ENCODE measurements at places on chromosomes 1 and 21.

DNA sequence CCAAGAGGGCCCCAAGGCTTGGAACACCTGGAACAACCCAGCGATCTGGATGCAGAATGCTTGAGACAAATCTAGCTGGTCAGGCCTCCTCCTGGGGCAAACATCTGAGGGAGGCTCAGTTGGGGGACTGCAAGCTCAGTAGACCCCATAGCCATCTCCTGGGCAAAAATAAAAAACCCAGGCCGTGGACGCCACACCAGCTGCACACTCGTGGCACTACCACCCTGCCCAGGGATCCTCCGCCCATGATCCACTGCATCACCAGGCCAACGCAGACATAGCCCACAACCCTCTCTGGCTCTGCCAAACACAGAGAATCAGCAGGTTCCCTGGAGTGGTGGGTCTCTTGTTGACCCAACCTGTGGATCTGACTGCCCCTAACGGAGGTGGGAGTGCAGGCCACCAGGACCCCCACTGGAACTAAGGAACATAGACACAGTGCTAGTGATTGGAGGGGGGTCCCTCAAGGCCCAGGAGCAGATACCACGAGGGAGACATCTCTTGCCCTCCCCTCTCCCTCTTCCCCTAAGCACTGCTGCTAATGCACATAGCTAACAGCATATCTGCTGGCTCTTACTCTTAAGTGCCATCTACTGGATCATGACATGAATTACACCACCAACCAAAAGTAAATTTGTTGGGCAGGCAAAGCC is 147.2 kb downstream of the CHD1L start:
- no peak for DNase-seq

DNA sequence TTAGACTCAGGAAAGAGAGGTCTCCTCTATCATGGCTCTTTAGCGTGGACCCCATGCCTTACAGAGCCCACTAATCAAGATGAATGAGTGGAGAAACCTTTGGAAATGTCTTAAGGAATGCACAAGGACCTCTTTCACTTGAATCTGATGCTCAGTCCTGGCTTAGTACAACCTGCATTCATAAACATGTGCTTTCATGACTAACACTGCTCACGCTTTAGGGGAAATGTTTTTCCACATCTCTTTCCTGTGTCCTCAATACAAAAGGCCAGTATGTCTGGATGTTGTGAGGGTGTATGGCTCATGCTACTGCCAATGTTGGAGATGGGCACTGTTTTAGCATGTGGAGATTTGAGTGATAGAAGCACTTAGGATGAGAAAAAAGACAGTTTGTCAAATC is 14.2 kb upstream of the GNG12 start:
- no peak for DNase-seq

DNA sequence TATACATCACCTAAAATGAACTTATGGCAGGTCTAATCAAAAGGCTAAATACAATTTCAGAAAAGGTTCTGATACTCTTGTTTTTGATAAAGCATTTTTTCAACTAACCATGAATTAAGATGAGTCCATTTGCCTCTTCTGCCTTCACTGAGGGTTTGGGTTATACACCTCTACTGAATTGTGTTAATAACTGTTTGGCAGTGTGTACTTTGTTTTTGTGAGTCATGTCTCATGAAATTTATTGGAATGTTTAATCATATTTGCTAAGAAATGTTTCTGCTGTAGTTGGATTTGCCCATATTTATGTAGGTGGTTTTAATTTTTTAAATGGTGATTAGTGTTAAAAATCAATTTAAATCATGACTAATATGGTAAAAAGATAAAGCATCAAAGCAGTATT is 190.5 kb downstream of the HS2ST1 start:
- DNase-seq: no peak

DNA sequence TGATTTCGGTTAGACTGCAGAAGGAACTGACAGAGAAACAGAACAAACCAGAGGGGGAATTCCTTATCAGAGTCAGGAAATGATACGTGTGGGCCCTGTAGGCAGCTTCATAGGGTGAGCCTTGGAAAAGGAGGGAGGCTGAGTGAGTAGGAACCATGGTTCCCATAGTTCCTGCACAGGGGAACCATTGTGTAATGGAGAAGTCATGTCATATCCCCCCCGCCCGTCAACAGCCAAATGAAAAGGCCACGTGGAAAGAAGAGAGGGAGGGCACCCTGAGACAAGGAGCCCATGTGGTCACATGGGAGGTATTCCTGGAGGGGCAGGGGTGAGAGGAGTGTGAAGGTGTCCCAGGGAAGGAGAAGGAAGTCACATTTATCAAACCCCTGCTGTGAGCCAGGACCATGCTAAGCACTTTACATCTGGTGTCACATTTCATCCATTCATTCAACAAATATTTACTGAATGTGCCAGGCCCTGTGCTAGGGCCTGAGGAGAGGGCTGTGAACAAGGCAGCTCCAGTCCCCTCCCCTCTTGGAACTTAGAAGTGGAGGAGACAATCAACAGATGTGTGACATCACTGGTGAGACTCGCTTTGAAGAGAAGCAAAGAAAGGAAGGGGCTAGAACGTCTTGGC is 15.7 kb upstream of the FGR start:
- no peak for DNase-seq

GRCh38 chr1:218339267-218339831 is 5.8 kb upstream of the TGFB2 start:
- no peak for DNase-seq

GRCh38 chr1:196366817-196367495 is 241.3 kb downstream of the KCNT2 start:
- no peak for DNase-seq

- DNase-seq: no peak
Observed at GRCh38 chr1:48955774-48956173, 179.1 kb upstream of the BEND5 start.

GRCh38 chr1:205286335-205286950 is 35.1 kb downstream of the NUAK2 start:
- DNase-seq: no peak

GRCh38 chr1:15605398-15606383 is 11.6 kb upstream of the DDI2 start:
- no peak for DNase-seq

- DNase-seq: no peak
Observed at GRCh38 chr1:245058436-245058835, 96.3 kb upstream of the KIF26B start.

- DNase-seq: no peak
Observed at GRCh38 chr1:29668551-29669157, 432.3 kb downstream of the PTPRU start.

GRCh38 chr1:179187735-179188471 is 41.6 kb downstream of the ABL2 start:
- DNase-seq: no peak

GRCh38 chr1:205666372-205667166 is 13.7 kb downstream of the SLC45A3 start:
- DNase-seq: no peak

GRCh38 chr1:200877839-200878551 is 5.2 kb downstream of the GPR25 start:
- DNase-seq: no peak

DNA sequence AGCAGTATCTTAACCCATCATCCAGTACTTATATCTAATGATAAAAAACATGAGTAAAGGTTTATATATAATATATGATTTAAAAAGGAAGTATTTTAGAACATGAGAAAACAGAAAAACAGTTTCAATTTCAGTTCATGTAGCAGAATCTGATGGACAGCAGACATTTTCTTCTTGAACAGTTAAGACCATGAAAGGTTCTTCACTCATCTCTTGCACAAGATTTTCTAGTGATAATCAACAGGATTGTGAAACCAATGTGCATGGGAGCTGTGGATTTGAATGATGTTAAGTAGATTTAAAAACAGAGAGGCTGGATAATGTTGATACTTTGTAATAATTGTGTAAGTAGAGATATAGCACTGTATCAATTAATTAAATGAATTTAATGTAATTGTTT is 1297.6 kb downstream of the BRINP3 start:
- DNase-seq: no peak

- peak; percentile 45 for DNase-seq
Observed at GRCh38 chr1:98962156-98962555, 42.5 kb downstream of the PLPPR5 start.

DNA sequence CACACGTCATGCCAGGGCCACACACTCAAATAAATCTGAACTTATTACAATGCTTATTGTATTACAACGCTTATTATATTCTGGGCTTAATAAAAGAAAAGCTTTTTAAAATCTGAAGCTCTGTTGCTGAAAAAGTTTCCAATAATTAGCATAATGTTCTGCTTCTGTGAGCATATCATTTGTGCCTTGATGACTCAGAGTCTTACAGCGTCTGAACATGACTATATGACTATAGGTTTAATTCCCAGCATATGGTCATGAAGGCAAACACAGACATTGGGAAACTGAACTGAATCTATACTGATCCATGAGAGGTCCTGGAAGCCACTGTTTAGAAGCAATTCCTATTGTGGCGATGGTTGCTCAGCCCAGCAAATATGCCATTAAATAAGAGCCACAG is 66.3 kb downstream of the SIM2 start:
- DNase-seq: no peak

GRCh38 chr1:85502625-85503083 is 37.7 kb upstream of the DDAH1 start:
- no peak for DNase-seq

DNA sequence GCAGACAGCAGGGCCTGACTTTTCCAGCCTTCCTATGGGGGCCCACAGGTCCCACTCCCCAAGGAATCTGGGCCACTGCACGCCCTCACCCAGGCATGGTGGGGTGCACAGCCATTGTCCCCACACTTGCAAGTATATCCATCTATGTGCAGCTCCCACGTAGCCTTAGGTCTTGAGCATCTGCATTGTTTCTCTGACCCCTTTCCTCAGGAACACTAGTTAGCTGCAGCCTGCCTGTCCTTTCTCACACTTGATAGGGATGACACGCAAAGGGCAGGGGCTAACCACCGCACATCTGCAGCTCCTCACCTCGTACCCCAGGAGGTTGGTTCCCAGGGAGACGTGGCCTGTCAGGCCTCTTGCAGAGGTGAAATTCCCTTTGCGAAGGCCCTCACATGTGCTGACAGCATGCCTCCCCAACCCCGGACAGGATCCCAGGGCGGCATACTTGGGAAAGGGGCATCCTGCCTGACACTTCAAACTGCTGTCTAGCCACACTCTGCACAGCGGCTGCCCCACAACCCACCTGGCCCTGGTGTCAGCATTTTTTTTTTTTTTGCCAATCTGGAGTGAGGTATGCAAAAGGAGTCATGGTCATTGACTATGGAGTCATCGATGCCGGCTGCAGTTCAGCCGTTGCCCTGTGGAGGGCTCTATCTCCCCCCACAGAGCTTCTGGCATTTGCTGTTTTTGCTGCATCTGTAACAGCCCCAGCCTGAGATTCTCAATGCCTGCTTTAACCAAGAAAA is 5.0 kb downstream of the JMJD4 start:
- no peak for DNase-seq

GRCh38 chr1:50342525-50342924 is 80.7 kb downstream of the DMRTA2 start:
- no peak for DNase-seq

DNA sequence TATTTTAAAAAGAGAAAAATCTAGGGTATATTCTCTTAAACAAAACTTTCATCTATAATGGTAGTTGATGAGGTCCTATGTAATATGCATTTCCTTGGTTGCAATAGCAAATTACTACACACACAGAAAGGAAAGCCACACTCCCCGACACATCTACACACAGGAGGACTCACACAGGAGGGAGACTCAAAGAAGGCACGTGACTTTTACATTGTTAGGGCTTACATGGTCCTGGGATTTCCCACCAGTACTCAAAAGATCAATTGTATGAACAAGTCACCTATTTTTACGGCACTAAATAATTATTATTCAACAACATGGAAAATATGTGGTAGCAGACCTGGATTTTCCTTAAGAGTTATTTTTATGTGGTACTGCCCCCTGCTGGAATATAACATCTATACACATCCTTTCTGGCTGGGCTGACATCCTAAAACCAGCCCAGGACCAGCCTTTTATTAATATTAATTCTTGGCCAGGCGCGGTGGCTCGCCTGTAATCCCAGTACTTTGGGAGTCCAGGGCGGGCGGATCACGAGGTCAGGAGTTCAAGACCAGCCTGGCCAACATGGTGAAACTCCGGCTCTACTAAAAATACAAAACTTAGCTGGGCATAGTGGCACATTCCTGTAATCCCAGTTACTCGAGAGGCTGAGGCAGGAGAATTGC is 33.9 kb upstream of the LGALS8 start:
- no peak for DNase-seq

- DNase-seq: no peak
Observed at GRCh38 chr1:180691322-180691913, 59.6 kb downstream of the XPR1 start.

DNA sequence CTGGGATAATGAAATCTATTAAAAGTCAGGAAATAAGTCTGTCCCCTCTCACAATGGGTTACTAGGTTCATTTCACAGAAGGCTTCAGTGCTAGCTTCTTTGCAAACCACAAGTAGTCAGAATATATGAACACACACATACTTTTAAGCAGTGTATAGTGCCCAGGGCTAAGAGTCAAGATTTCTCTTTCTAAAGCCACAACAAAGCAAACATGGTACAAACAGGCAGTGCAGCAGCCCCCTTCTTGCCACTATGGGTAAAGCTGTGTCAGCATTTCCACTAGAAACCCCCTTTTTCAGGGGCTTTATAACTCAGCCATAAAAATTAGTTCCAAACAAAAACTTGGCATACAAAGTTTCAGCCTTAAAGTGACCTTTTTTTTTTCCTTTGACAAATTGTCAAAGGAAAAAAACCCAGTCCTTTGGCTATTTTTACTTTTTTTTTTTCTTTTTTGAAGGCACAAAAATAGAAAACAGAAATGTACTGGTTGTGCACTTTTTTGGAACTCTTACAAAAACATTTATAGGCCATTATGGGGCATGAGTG is 315.4 kb downstream of the LMO4 start:
- DNase-seq: no peak

DNA sequence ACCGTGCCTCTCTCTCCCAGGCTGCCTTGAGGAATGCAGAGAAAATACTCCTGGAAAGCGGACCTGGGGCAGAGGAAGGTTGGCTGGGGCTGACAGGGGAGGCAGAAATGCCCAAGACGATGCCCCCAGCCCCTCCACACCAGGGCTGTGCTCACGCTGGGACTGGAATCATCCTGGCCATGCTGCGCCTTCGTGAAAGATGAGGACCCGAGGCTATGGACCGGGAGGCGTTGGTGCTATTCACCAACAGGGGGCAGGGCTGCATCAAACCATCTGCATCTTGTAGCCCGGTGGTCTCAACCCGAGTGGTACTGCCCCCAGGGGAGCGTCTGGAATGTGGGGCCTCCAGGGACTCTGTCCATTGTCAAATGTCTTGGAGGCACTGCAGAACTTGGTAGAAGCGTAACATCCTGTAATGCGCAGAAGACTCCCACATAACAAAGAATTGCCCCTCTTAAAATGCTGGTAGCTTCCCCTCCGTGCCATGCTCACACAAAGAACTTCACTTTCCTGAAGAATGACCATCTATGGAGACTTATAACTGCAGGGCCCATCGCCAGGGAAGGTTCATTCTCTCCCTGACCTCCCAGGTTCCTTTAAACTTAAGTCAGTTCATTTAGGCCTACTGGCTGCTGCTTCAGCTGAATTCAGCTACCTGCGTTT is 251.2 kb downstream of the RRAGC start:
- no peak for DNase-seq

DNA sequence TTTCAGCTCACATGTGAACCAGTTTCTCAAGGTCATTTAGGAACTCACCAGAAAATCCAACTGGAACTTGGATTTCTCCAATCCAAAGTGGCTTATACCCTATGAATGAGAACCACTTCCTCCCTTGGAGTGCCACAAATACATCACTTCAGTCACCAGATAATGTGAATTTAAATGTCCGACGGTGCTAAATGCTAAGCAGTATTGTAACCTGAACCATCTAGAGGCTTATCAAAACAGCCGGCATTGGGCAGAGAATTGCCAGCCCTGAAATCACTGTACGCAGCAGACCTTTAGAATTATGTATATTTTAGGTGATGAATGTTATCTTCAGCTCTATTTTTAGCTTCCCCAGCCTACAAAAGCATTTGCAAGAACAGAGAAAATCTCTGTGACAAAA is 76.8 kb upstream of the COX20 start:
- DNase-seq: no peak
